ENCODE measurements at places on chromosomes 5 and 9.

- DNase-seq: no peak
- H3K27me3 ChIP-seq: no peaks in the 10 kb centered on the region
- H3K4me1 ChIP-seq: no peaks in the 10 kb centered on the region
- H3K4me3 ChIP-seq: no peak overlapping the region
- no peak overlapping the region for H3K27ac ChIP-seq
Observed at GRCh38 chr9:10052181-10052580, 560.6 kb downstream of the PTPRD start.

DNA sequence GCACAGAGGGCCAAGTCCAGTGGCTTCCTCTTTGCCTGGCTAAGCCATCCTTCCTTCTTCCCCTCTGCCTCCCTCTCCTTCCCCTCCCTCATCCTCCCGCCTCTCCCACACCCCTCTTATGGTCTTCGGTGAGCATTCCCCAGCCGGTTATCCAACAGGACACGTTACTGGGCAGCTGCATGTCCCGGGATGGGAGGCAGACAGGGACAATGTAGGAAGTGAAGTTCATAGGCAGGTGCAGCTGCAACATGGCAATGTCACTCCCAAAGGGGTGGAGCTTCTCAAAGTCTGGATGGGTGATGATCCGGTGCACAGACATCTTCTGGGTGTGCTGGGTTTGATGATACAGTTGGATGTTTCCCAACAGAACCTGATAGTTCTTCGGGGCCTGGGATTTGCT, 71.4 kb upstream of the SPTLC1 start:
- H3K4me3 ChIP-seq: no peak overlapping the region
- no peak overlapping the region for H3K27ac ChIP-seq
- no peaks in the 10 kb centered on the region for H3K27me3 ChIP-seq
- no peaks in the 10 kb centered on the region for H3K36me3 ChIP-seq
- no peak for DNase-seq
- no peaks in the 10 kb centered on the region for H3K4me1 ChIP-seq

DNA sequence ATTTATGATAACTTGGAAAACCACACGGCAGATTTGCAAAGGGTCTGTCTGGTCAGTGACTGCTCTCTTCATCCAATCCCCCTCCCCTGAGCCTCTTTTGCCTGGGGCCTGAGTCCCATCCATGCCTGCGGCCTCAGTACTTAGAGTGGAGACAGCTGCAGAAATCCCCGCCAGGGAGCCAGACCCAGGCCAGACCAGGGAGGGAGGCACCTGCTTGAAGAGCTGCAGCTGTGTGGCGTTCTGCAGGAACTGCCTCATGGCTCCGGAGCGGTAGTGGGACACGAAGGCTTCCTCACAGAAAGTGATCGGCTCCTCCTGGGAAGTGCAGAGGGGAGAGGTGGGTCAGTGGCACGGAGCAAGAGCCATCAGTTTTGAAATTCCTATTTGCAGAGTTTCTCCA, 101.6 kb downstream of the CRB2 start:
- peak; percentile 38 for DNase-seq
- H3K27ac ChIP-seq: no peak overlapping the region
- H3K4me3 ChIP-seq: no peak overlapping the region
- peaks cover 4% of the 10 kb centered on the region for H3K36me3 ChIP-seq

GRCh38 chr5:1310118-1310517, 15.2 kb upstream of the TERT start:
- H3K4me1 ChIP-seq: no peaks in the 10 kb centered on the region
- no peak overlapping the region for H3K27ac ChIP-seq
- no peak for DNase-seq
- no peaks in the 10 kb centered on the region for H3K36me3 ChIP-seq
- no peak overlapping the region for H3K4me3 ChIP-seq

GRCh38 chr9:132787748-132788159, 90.3 kb downstream of the AK8 start:
- no peak overlapping the region for H3K27ac ChIP-seq
- no peaks in the 10 kb centered on the region for H3K36me3 ChIP-seq
- no peak overlapping the region for H3K4me3 ChIP-seq
- DNase-seq: no peak
- H3K27me3 ChIP-seq: no peaks in the 10 kb centered on the region

DNA sequence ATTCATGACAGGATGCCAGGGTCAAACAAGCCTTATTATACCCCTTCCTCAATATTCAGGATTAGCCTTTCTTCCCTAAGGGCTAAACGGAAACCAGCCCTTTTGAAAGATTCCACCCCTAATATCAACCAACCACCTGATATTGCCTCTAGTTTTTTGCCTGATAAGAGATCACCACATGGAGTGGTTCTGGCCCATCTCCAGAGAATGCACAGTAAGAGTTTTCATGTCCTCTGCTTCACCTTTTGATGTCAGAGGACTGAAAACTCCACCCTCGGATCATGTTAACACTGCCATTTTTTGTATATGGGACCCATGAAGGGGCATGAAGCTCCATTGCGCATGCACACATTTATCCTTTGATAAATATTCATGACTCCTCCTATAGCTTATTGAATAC, 5.8 kb upstream of the LNPEP start:
- H3K36me3 ChIP-seq: no peaks in the 10 kb centered on the region
- H3K27ac ChIP-seq: no peak overlapping the region
- H3K4me1 ChIP-seq: peaks cover 15% of the 10 kb centered on the region
- DNase-seq: no peak
- no peak overlapping the region for H3K4me3 ChIP-seq
